DMS53 (cell line): ENCODE measurements at places on chromosomes 6 and 20.

DNA sequence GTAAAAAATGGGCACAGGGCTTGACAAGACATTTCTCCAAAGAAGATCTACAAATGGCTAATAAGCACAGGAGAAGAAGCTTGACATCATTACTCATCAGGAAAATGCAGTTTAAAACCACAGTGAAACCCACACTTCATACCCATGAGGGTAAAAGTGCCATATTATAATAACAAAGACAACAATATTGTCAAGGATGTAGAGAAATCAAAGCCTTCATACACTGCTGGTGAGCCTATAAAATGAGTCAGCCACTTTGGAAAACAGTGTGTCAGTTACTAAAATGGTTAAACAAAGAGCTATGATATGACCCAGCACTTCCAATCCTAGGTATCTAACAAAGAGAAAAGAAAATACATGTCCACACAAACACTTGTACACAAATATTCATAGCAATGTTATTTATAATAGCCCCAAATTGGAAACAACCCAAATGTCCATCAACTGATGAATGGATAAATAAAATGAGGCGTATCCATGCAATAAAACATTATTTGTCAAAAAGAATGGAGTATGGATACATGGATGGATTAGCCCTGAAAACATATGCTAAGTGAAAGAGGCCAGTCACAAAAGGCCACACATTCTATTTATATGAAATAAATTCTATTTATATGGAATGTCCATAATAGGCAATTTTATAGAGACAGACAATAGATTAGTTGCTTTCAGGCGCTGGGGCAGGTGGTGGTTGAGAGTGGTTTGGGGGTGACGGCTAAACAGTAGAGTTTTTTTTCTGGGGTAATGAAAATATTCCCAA, 11.5 kb upstream of the IL20RA start:
- DNase-seq: peak; percentile 57

DNA sequence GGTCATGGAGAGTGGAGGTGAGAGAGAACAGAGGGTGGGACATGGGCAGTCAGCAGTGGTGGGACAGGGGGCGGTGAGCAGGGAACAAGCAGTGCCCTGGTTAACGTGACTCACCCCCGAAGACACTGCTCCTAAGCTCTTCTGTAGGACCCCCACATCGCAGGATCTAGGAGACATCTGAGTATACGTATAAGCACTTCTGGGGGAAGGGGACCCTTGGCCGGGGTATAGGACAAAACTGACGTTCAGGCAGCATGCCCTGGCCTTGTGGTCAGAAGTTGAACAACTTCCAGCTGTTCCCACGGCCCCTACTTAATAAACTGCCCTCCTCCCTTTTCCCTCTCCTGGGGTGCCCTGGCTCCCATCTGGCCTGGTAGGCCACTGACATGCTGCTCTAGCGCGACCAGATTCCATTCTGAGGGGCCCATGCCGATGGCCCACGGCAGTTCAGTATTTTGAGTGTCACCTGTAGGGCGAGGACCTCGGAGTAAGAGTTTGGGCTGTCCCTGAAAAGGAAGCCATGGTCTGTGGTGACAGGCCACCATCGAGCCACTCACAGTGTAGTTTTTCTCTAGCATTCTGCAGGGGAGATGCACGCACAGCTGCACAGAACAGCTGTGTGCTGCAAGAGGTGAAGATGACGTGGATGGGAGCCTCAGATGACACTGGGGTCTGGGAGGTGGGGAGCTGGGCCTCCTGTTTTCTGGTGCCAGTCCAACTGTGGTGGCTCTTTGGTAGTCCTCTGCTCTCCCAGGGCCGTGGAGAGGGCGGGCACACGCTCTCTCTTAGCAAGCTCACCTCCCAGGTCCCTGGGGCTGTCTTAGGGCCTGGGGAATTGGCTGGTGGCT, 38.4 kb downstream of the PPP1R3G start:
- no peak for DNase-seq

DNA sequence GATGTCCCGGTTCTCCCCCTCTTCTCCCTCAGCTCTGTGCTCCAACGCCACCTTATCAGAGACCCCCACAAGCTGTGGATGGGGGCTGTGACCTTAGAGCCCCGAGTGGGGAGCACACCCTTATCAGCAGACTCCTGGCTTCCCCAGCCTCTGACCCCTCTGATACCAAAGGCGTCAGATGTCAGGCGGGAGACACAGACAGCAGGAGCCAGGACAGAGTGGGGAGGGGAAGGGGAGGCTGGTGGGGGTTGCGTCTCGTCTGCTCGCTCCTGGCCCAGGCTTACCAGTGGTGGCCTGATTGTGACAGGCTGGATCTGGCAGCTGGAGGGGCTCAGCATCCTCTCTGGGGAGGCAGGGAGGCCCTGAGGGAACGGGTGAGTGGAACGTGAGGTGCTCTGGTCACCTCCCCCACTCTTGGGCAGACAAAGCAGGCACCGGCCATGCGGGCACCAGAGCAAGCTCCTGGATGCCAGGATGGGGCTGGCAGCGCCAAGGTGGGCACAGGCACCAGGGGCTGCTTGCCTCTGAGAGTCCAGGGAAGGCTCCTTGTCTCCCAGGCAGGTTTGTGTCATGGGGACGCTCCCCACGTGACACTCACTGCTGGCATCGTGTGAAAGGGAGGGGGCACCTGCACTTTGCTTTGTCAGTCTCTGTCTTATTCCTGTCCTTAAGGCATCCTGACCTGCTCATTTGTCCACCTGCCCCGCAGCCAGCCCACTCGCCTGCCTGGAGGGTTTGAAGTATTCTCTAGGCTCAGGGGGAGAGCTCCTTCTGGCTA, 27.8 kb upstream of the GATA5 start:
- DNase-seq: no peak

- peak; percentile 20 for DNase-seq
These were observed 184.0 kb downstream of the PRDM13 start for GRCh38 chr6:99790679-99791078.

DNA sequence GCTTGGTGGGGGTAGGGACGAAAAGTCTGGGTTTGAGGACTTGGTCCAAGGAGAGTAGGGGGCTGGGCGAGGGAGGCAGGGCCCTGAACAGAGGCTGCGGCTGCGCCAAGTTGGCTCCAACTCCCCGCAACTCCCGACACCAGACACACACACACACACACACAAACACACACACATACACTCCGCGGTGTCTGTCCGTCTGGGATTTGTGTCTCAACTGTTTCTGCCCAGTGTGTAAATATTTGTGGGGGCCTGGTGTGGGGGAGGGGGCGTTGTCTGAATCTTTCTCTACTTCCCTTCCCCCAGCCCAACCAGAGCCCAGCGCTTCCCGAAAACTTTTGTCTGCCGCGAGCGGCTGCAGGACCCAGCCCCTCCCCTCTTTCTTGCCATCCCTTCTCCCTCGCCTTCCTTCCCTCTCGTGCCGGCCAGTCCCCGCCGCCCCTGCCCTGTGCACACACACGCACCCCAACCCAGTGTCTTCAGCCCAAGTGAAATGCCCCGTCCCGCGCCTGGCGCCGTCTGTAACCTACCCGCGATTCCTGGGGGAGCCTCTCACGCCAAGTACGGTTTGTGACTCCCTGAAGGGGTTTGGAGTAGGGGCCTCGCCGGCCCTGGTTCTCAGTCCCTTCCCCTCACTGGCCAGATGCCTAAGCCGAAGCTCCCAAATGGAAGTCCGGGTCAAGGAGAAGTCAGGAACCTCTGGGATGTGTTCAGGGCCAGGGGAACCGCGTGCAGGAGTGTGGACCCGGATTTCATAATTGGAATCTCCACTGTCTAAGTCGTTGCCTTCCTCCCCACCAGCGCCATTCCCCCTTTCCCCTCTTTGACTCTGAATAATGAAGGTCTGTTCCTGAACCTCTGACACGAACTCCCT, 904 bp downstream of the MDFI start:
- DNase-seq: no peak

DNA sequence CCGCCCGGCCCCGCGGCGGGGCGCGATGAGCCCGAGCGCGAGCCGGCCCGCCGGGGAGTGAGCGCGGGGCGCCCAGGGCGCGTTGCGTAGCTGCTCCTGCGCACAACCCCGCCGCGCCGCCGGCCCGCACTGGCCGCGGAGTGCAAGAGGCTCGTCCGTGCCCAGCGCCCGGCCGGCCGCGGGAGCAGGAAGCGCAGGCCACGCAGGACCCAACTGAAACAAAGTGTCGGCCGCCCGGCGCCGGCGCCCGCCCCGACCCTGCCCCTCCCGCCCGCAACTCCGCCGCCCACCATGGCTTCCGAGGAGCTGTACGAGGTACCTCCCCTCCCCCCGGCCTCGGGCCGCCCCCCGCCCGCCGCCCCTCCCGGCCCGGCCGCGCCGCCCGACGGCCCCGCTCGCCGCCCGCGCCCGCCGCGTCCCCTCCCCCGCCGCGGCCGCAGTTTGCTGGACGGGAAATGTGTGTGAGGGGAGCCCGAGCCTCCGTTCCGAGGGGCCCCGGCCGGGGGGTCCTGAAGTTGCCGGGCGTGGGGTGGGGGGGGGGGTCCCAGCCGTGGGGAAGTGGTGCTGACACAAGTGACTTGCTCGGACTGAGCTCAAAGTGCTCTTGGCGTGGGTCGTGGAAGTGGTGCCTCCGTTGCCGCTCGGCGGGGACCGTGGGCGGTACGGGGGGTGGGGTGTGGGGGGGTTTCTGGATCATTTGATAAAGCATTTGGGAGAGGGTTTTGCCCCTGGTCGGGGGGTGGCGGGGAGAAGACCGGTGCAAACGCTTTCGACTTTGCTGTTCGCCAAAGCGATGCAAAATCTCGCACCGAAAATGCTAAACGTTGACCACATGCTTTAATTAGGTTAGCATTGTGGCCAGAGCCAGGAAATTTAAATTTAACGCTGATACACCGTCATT, 539 bp downstream of the CDYL start:
- peak; percentile 92 for DNase-seq

DNA sequence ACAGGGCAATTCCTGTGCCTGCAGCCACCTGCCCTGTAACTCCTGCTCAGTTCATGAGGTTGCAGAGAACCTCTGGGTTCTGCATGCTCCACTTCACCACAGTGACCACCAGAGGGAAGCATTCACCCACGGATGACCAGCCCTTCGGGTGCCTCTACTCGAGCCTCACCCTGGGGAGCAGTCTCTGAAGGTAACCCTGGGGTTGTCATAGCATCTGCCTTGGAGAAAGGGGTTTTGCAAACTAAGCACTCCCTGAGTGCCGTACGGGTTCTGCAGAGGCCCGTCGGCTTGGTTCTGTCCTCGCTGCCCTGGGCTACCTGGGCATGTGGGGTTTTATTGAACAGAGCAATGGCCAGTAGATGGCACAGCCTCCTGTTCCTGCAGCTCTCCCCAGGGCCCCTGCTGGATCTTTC, 10.2 kb upstream of the CST5 start:
- peak; percentile 79 for DNase-seq

- DNase-seq: no peak
These were observed 76.0 kb downstream of the CD83 start for GRCh38 chr6:14193524-14193923.

DNA sequence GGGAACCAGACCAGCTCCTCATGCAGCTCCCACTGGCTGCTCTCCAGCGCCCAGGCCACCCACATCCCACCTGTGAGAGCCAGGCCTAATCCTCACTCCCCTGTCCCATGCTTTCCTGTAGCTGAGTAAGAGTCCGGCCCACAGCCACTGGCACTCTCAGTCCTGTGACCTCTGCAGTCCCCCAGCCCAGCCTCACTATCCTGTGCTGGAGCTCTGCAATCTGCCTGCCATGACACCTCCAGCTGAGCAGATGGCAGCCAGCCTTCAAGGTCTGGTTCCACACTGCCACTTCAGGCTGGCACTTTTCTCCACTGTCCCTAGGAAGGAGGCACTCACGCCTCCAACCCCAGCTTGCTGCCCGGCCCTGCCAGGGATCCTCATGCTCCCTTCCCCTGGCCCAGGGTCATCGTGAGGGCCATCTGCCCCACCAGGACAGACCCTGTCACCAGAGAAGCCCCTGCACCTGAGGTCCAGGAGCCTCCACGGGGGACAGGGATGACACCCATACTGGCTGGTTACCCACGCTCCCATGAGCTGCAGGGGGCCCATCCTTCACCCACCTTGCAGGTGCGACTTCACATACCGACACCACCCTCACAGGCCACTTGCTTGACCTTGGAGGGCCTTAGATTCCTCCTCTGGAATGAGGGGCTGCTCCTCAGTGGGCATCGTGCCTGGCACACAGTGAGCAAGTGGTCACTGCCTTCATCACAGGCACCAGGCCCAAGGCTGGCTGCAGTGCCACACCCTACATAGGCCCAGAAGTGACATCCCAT, 100.1 kb downstream of the ASXL1 start:
- peak; percentile 49 for DNase-seq

- no peak for DNase-seq
These were observed 86.7 kb upstream of the BACH2 start for GRCh38 chr6:90383196-90383822.

GRCh38 chr6:24858177-24858653, 59.5 kb upstream of the ARMH2 start:
- no peak for DNase-seq

GRCh38 chr6:64482631-64483030, 847.0 kb downstream of the PHF3 start:
- DNase-seq: no peak

DNA sequence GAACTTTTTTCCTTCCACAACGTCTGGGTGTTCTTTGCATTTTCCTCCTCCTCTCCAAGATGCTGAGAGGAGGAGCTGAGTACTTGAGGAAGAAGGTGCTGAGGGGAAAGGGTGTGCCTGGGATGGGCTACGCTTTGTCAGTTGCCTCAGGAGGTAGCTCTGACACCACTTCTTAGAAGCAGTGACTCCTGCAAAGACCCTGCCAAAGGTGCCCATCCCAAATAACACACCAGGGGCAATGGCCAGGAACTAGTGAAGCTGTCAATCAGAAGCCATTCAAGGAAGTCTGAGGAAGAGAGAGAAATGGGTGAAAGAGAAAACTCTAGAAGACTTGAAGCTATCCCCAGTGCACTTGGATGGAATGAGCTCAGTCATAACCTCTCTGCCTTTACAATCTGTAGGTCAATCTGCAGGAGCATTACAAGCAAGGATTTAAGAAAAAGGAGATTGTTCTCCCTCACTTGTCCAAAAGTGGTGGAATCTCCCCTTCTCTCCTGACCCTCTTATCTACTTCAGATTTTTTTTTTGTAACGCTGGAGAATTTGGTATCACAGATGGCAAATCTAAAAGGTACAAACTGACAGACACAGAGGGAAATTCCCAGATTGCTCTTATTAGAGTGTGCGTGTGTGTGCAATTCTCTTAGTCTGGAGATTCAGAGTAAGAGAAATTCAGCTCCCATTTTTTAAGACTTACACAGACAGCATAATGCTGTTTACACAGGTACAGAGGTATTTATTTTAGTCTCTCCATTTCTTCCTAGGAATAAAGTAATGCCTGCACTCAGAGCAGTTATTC, 242.6 kb downstream of the GMPR start:
- DNase-seq: no peak

DNA sequence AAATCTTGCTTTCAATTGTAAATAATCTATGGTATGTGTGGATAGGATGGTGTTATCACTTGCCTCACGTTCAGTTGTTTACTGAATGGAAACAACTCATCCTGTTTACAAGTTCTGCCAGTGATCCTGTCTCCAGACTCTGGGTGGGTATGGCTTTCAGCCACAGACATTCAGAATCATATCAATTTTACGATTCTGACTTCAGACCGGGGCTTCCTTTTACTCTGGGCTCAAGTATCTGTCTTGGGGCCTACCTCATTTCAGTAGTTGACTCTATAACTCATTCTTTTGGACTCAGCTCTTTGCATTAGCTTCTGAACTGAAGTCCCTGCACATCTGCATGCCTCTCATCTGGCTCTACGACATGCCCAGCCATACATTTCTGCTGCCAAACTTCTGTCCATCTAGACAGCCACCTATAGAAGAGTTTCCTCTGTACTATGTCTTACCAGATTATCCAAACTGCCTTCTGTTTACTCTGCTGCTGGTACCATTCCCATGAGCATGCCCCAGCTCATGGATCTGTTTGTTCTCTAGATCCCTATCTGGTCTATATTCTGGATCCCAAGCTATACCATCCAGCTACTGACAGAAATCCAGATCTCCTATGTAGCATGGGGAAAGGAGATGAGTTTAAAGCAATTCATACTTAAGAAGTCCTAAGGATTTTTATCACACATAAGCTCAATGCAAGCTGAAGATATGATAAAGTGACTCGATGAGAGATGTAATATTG, 34.3 kb downstream of the FYN start:
- DNase-seq: no peak
